Fibroblast of skin of back (primary cell): ENCODE measurements at places on chromosomes 7 and 10.
A peak's percentile ranks its signal among the peaks of the same experiment; 100 is the strongest.

DNA sequence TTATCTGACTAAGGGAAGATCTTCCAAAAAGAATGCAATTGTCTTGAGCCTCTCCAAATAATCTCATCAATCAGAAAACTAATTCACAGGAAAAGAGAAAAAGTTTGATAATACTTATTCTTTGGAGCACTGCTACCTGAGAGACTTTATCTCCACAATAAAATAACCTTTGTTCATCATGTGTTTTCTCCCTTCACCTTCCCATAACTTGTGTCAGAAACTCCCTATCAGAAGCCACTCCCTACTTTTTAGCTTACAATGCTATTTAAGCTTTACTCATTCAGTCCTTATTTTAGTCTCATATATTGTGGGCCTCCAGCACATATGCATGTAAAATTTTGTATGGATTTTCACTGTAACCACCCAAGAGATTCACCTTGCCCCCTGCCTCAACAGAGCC lies 998 bp downstream of the CYP3A43 start:
- no peak for DNase-seq

DNA sequence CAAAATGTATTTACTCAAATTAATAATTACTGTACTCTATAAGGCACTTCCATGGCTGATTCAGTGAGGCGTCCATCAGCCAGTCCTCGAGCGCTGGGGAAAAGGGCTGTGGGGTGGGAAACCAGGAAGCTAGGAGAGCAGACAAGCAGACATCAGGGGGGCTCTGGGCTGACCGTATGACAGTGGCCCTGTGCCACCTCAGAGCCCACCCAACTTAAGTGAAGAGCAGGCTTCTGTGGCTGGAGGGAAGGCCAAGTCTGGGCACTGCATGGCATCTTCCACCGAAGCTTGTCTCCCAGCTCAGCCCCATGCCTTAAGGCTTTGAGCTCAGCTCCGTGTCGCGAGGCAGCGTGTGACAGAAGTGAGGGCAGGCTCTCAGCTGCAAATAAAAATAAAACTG lies 464.5 kb upstream of the ZMIZ1 start:
- no peak for DNase-seq

GRCh38 chr7:24069751-24070150 lies 214.2 kb upstream of the NPY start:
- no peak for DNase-seq

DNA sequence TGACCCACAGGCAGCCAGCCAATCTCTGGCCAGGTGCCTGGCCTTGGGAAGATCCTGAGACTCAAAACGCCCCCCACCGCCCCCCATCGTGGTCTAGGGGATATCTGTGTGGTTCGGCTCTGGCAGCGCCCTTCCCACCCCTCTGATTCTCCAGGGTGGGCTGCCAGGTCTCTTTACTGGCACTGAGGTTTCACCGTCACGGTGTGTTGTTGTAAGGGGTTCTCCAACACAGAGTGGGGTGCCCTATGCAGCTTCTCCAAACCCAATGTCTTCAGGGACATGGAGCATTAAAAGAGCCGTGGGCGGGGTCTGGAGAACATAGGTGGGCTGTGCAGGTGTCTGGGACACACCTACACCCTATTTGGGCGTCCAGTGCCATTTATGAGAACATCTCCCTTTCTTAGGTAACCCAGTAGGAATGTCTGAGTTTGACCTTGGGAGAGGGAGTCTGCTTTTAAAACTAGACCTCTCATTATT lies 1.5 kb downstream of the MAFK start:
- no peak for DNase-seq

DNA sequence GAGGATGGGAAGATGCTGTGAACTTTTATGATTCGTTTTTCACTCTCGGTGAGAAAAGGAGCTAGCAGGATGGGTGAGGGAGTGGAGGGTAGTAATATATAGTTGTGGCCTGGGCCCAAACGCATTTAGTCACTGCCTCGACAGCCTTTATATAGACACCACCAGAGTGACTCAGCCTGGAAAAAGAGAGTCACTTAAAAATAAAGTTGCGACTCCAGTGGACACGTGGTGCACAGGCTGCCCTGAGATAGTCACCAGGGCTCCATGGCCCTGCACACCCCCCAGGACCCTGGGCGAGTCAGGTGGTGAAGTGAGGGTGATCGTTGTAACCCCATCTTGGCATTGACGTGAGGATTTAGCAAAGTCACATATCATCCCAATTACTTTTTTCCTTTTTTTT lies 106.7 kb downstream of the CUX1 start:
- DNase-seq: peak; percentile 94
